ENCODE measurements at places on chromosomes 6 and 20.

DNA sequence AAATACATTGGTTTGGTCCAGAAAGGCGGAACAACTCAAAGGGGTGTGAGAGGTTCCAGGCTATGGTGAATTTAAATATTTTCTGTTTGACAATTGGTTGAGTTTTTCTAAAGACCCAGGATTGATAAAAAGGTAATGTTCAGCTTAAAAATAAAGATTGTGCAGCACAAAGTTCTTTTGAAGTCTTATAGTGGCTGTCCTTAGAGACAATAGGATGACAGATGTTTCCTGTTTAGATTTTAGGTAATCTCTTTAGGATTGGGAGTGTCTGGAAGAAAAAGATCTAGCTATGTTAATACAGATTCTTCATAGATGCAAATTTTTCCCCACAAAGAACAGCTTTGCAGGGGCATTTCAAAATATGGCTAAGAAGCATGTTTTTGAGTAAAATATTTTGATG lies 119.7 kb downstream of the GRIK2 start:
- DNase-seq: no peak

DNA sequence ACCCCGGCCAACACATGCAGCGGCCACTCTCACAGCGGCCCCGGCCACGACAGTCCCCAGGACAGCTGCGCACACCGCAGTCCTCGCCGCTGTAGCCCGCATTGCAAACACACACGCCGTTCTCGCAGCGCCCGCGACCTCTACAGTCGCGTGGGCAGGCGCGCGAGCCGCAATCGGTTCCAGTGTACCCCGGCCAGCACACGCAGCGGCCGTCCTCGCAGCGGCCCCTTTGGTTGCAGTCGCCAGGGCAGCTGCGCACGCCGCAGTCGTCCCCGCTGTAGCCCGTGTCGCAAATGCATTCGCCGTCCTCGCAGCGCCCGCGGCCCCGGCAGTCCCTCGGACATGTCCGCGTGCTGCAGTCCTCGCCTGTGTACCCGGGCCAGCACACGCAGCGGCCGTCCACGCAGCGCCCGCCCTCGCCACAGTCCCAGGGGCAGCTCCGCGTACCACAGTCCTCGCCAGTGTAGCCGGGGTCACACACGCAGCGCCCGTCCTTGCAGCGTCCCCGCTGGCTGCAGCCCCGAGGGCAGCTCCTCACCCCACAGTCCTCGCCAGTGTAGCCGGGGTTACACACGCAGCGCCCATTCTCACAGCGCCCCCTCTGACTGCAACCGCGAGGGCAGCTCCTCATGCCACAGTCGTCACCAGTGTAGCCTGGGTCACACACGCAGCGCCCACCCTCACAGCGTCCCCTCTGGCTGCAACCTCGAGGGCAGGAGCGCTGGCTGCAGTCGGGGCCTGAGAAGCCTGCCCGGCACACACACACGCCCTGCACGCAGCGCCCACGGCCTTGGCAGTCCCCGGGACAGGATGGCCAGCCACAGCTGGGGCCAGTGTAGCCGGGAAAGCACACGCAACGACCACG lies 12.5 kb downstream of the TNXB start:
- no peak for DNase-seq

GRCh38 chr20:49276961-49277785 lies 684 bp downstream of the ZNFX1 start:
- peak; percentile 28 for DNase-seq

GRCh38 chr6:104431096-104431495 lies 428.6 kb downstream of the HACE1 start:
- no peak for DNase-seq

GRCh38 chr20:63706027-63706695 lies 1.6 kb downstream of the ARFRP1 start:
- peak; percentile 12 for DNase-seq

DNA sequence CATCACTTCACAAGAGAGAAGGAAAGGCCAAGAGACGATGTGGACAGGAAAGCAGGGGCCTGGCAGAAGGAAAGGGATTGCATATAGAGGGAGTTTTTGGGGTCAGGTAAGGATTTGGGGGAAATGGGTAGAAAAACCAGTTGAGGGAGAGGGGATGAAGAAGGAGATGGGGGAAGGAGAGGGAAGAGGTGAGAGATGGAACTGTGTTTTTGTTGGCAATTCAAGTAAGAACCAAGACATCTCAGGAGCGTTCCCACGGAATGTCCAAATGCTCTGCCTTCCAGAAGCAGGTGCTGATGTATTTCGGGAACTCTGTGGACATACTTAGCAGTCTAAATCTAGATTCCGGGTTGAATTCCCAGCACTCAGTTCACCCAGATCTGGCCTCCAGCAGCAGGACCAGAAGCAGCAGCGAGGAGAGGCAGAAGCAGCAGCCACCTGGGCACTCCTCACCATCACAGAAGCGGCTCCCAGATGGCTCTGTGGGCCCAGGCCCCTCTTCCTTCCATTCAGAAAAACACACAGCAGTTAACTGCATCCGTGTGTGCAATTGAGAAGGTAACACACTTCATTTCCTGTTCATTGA lies 88.8 kb downstream of the DZANK1 start:
- no peak for DNase-seq

- peak; percentile 54 for DNase-seq
Observed at GRCh38 chr20:41329435-41330342, 10.9 kb upstream of the LPIN3 start.

- DNase-seq: no peak
Observed at GRCh38 chr6:122404444-122404843, 5.0 kb downstream of the HSF2 start.

GRCh38 chr6:130625825-130626527 lies 201.2 kb upstream of the SMLR1 start:
- no peak for DNase-seq

GRCh38 chr6:140729521-140729920 lies 1355.1 kb upstream of the CITED2 start:
- no peak for DNase-seq

- no peak for DNase-seq
Observed at GRCh38 chr20:56592817-56593216, 36.3 kb upstream of the TFAP2C start.

DNA sequence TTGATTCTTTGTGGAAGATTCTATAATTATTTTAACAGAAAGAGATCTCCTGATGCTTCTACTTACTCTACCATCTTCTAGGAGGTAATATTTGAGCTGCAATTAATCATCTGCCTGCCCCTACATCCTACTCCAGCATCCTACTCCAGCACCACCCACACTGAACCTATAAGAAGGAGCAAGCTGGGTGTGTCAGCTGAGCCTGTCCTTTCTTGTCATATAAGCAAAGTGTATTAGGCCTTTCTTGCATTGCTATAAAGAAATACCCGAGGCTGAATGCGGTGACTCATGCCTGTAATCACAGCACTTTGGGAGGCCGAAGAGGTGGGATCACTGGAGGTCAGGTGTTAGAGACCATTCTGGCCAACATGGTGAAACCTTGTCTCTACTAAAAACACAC lies 84.2 kb upstream of the ARG1 start:
- DNase-seq: no peak

DNA sequence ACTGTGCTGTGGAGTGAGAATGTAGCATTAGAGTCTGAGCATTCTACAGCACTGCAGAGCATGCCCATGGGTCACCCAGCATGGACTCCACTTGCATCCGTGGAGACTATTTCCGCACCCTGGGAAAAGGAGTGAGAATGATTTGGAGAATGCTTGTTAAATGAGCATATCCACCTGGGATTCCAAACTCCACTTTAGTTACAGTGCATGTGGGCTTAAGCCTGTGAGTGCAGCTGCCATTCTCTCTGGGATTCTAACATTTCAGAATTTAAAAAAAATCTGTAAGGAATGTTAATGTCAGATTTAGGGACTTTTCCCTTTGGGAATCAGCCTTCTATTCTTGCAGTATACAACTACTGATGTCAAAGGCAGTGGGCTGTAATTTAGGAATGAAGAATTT lies 33.4 kb downstream of the KIF25 start:
- DNase-seq: no peak

GRCh38 chr20:5592823-5593739 lies 157.1 kb upstream of the SHLD1 start:
- no peak for DNase-seq

GRCh38 chr20:6509374-6509773 lies 258.1 kb upstream of the BMP2 start:
- no peak for DNase-seq

DNA sequence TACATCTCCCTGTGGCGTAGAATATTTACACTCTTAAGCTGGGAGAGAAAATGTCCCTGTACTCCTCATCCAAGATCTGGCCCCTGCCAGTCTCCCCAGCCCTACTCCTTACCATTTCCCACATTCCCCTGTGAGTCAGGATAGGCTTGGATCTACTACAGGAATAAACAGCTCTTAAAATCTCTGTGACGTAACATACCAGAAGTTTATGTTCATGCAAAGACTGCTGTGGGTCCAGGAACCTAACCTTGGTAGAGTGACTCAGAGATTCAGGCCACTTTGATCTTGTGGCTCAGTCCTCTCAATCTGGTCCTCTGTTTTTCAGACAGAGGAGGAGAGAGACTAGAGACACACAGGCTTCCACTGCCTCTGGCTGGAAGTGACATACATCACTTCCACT lies 38.5 kb upstream of the GPR6 start:
- DNase-seq: no peak

DNA sequence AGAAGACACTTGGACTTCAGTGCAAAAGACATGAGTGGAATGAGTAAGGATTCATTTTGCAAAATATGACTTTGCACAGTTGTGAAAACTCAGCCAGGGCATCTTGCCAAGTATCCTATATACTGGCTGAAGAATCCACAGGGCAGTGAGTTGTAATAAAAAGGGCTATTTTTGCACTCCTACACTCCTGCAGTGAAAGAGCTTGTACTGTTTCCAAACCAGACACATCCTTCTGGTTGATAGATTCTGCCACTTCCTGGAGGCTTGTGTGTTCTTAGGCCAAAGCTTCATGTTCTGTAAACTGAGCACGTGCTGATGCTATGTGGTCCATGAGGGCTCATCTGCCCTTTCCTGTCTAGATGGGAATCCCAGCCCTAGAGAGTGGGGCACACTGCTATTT lies 34.9 kb downstream of the GMPR start:
- DNase-seq: no peak

- DNase-seq: no peak
Observed at GRCh38 chr6:133806382-133807140, 82.4 kb upstream of the TCF21 start.

GRCh38 chr6:142112451-142113061 lies 20.2 kb upstream of the GJE1 start:
- DNase-seq: peak; percentile 1

DNA sequence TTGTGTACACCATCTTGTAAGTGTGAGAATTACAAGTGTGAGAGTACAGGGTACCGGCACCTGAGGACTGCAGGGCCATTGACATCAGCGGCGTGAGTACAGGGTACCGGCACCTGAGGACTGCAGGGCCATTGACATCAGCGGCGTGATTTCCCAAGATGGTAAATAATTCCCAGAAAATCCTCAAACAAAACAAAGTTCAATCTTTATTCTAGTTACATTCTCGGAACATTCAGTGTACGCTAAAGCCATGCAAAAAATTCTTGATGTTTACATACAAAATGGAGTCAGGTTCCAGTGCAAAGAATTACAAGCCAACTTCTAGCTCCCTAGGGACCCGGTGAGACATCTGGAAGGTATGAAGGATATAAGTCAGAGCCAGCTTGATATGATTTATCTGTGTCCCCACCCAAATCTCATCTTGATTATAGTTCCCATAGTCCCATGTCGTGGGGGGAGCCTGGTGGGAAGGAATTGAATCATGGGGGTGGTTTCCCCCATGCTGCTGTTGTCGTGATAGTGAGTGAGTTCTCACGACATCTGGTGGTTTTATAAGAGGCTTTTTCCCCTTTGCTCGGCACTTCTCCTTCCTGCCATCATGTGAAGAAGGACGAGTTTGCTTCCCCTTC lies 172.7 kb downstream of the TTLL2 start:
- DNase-seq: no peak

GRCh38 chr6:114638341-114638740 lies 295.5 kb upstream of the HS3ST5 start:
- DNase-seq: no peak

GRCh38 chr20:48196486-48196885 lies 411.2 kb upstream of the SULF2 start:
- DNase-seq: no peak

DNA sequence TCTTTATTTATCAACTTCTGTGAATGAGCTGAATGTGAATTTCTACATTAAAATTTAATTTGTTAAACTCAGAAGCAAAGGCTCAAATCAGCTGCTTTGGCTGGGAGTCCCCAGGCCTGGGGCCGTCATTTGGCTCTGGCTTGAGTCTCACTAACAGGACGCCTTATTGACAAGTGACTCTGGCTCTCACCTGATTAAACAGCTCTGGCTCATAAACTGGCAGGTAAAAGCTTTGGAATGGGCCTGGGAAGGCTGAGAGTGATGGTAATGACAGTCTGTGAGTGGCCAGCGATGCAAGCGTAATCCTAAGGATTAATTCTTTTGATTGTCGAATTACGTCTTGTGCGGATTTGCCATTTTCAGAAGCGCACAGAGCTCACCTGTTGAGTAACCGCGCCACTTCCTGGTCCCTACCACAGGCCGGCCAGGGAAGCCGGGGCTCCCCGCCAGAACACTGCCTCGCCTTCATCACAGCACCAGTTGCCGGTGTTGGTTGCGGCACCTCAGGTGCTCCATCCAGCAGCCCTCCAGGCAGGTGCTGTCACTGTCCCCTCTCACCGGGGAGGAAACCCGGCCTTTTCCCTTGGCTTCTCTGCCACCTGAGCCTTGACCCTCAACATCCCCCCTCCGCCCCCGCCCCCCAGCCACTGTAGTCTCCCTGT lies 110.7 kb downstream of the ZDHHC14 start:
- DNase-seq: no peak

DNA sequence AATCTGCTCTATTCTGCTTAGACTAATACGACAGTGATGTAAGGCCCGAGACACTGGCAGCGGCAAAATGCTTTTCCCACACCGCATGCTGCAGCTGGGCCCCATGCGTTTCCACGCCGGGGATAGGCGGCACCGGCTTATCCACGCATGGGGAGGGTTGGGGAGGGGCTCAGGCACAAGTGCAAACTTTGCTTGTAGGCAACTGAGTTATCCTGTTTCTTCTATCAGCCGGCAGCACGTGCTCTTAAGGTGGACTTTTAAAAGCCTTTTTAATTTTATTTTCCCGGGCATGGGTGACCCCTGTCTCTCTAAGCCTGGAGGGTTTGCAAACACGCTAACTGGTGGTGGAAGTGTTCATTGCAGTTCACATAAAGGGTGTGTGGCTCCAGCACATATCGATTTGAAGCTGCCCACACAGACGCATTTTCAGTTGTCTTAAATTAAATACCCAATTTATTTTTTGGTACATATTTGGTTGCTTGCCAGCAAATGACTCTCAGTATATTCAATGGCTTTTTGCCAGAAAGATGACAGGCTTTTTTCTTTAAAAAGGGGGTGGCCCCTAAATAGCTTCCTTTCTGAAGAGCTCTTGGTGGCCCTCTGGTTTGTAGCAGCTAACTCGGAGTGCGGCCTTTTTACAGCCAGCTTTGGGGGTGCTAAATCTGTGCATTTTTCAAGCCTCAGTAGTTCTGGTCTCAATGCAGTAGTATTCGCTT lies 561.8 kb upstream of the AGPAT4 start:
- no peak for DNase-seq

- no peak for DNase-seq
Observed at GRCh38 chr6:42296614-42297013, 79.0 kb upstream of the MRPS10 start.

- DNase-seq: no peak
Observed at GRCh38 chr6:133242637-133243585, 1.8 kb downstream of the EYA4 start.

GRCh38 chr6:46407776-46408530 lies 83.3 kb downstream of the RCAN2 start:
- DNase-seq: no peak

GRCh38 chr6:47134476-47135189 lies 92.5 kb upstream of the ADGRF1 start:
- no peak for DNase-seq
